Activated B cell treated with CpG ODN at 0.5 μM for 24 hours (primary cell): ENCODE measurements at places on chromosomes 2 and 18. TPM values are rescaled to one million over a fixed set of nuclear protein-coding genes. Genes with fewer than 3 reads are reported as not detected.

DNA sequence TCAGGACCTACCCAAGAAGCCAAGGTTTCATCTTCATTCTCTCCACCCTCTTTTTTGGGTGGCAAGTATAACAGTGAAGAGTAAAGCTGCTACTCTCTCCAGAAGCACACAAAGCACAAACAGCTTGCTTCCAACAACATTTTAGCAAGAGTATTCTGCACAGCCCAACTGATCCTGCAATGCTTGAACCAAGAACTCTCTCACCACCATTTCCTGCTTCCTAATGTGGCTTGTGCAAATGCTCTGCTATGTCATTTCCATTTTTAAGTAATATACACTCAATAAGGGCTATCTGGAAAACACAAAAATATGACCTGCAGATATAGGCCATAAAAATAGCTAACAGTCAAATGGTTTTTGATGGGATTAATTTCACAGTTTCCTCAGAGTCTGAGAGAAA is 24.1 kb upstream of the IHH start:
- peaks cover 13% of the 10 kb centered on the region for H3K4me1 ChIP-seq
- no peak overlapping the region for H3K27ac ChIP-seq
- no peaks in the 10 kb centered on the region for H3K27me3 ChIP-seq
- H3K36me3 ChIP-seq, result peaks cover 10% of the 10 kb centered on the region
- H3K4me3 ChIP-seq, result no peak overlapping the region
- no peak for DNase-seq

DNA sequence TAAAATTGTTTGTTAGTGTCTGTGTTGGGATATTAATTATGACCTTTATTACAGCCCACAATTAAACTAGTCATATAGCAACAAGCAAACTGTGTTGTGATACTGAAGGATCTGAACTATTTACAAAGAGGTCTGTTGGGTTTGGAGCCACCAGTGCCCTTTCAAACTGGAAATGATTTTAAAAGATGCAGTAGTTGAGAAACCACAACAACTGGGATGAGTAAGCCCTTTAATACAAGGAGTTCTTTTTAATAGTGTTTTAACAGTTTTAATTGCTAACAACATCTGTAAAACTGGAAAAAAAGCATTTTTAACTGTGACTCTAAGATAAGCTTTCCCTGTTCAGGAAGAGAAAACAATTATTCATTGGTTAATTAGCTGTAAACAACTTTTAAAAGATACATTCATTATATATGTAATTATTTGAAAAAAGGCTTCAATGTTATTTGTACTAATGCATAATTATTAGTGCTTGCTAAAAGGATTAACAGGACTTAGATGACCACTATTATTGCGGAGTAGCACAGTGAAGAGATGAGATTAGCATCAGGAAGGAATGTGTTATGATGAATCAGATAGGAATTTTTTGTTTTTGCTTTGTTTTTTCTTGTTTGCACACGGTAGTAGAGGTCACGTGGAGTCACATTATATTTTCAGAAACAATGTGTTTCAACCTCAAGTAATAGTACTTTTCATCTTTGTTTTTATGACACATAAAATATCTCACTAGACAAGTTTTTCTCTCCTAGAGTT is 392.7 kb upstream of the FANCL start:
- H3K4me1 ChIP-seq, result no peaks in the 10 kb centered on the region
- H3K36me3 ChIP-seq, result no peaks in the 10 kb centered on the region
- no peak for DNase-seq

DNA sequence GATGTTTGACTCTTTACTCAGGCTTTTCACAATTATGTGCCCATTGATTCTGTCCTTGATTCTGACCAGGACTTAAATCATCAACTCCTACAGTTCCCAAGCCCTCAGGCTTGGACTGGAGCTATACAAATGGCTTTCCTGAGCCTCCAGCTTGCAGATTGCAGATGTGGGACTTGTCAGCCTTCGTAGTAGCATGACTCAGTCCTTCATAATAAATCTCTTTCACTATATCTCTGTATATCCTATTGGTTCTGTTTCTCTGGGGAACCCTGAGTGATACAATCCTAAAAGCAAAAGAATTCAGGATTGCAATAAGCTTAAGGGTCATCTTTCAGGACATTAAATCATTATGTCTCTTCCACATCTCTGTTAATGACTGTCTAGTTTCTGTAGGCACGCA is 356.6 kb downstream of the RIT2 start:
- no peak overlapping the region for H3K4me3 ChIP-seq
- H3K27ac ChIP-seq, result no peak overlapping the region
- H3K4me1 ChIP-seq, result no peaks in the 10 kb centered on the region
- no peak for DNase-seq

HOXD12 gene
- not detected in 2 replicates for total RNA-seq

DYNC2LI1 gene
- 8.9 and 10.4 TPM in 2 replicates for total RNA-seq

G6PC2 gene
- total RNA-seq, result not detected in 2 replicates

DNA sequence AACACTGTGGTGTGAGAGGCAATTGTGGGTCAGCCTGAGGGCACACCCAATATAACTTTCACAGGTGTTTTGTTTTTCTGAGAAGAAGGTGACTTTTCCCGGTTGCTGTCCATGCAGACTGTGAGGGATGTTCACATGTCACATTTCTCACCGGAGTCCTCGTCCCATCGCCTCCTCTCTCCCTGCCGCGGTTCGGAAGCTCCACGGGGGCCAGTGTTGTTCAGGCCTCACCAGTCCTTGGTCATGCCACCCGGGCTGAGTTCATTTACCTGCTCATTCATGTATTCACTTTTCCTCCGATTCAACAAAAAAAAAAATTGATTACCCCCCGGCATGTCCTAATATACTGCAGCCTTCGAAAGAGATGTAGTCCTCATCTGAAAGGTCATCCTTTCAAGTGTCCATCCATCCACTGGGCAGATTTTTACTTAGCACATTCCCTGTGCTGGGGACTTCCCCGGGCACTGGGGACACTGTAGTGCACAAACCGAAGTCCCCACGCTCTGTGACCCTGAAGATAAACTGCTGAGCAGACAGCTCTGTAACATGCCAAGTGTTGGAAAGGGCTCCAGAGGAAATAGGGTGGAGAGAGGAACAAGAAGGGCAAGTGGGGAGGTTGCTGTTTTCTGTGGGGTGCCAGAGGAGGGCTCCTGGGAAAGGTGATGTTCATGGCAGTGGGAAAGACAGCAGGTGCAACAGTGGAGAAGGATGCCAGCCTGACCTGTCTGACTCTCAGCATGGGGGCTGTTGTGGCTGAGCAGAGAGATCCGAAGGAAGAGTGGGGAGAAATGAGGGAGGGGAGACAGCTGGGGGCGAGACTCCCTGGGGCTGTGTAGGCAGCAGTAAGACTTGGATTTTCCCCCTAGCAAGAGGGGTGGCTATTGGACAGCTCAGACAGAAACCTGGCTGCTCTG is 22.4 kb downstream of the LRRFIP1 start:
- no peak overlapping the region for H3K4me3 ChIP-seq
- peaks cover 22% of the 10 kb centered on the region for H3K4me1 ChIP-seq
- peaks cover 14% of the 10 kb centered on the region for H3K27me3 ChIP-seq
- H3K36me3 ChIP-seq, result no peaks in the 10 kb centered on the region
- no peak for DNase-seq

FTCDNL1 gene
- 1.4 and 1.5 TPM in 2 replicates for total RNA-seq

RND3 gene
- total RNA-seq, result not detected in 2 replicates

- no peak overlapping the region for H3K4me3 ChIP-seq
- H3K4me1 ChIP-seq, result no peaks in the 10 kb centered on the region
Observed at GRCh38 chr18:28159055-28159454, 17.9 kb downstream of the CDH2 start.

DSC2 gene
- total RNA-seq, result not detected in 2 replicates

AQP4 gene
- total RNA-seq, result not detected in 2 replicates

DNA sequence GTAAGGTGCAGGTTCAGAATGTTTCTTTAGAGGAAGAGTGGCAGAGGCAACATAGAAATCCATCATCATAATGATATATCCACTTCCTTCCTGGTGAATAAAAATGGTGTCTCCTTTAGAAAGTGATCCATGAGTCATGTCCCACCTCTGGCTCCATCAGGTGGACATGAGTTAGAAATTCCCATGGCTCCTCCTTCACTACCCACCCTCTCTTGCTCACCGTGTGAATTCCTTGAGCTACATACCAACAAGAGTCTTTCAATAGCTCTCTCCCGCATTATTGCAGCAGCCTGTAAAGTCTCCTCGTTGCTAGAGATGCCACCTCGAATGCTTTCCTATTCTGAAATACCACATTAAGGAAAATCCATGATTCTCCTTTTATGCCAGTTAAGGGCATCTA is 317.6 kb downstream of the LNPK start:
- no peaks in the 10 kb centered on the region for H3K4me1 ChIP-seq
- H3K4me3 ChIP-seq, result no peak overlapping the region
- no peak for DNase-seq
- no peak overlapping the region for H3K27ac ChIP-seq
- H3K36me3 ChIP-seq, result no peaks in the 10 kb centered on the region

MROH2A gene
- total RNA-seq, result not detected in 2 replicates

GRCh38 chr2:227713291-227713690 is 4.5 kb downstream of the SLC19A3 start:
- no peak for DNase-seq
- no peak overlapping the region for H3K27ac ChIP-seq
- H3K36me3 ChIP-seq, result no peaks in the 10 kb centered on the region
- H3K4me3 ChIP-seq, result no peak overlapping the region
- H3K27me3 ChIP-seq, result peaks cover 20% of the 10 kb centered on the region

- DNase-seq, result no peak
- peaks cover 24% of the 10 kb centered on the region for H3K36me3 ChIP-seq
- peak overlapping the region; percentile 44 for H3K4me3 ChIP-seq
Observed at GRCh38 chr2:241359481-241360045, 3.5 kb downstream of the FARP2 start.

GRCh38 chr2:68774569-68775271 is 40.1 kb downstream of the ARHGAP25 start:
- H3K4me1 ChIP-seq, result peaks cover 82% of the 10 kb centered on the region
- no peaks in the 10 kb centered on the region for H3K27me3 ChIP-seq
- H3K27ac ChIP-seq, result peak overlapping the region; percentile 96

RBKS gene
- total RNA-seq, result 2.5 and 3.1 TPM in 2 replicates

GRCh38 chr2:28352610-28353195 is 40.0 kb upstream of the FOSL2 start:
- no peak overlapping the region for H3K4me3 ChIP-seq
- H3K27ac ChIP-seq, result no peak overlapping the region
- H3K36me3 ChIP-seq, result no peaks in the 10 kb centered on the region
- no peaks in the 10 kb centered on the region for H3K27me3 ChIP-seq

GRCh38 chr2:3040496-3041140 is 337.0 kb downstream of the EIPR1 start:
- H3K4me1 ChIP-seq, result no peaks in the 10 kb centered on the region
- no peak overlapping the region for H3K4me3 ChIP-seq
- peaks cover 2% of the 10 kb centered on the region for H3K27me3 ChIP-seq
- no peak for DNase-seq
- no peak overlapping the region for H3K27ac ChIP-seq

- peaks cover 74% of the 10 kb centered on the region for H3K4me1 ChIP-seq
- peak overlapping the region; percentile 99 for H3K4me3 ChIP-seq
- H3K27ac ChIP-seq, result peak overlapping the region; percentile 87
Observed at GRCh38 chr18:23453680-23454058, 582 bp downstream of the RIOK3 start.

DNA sequence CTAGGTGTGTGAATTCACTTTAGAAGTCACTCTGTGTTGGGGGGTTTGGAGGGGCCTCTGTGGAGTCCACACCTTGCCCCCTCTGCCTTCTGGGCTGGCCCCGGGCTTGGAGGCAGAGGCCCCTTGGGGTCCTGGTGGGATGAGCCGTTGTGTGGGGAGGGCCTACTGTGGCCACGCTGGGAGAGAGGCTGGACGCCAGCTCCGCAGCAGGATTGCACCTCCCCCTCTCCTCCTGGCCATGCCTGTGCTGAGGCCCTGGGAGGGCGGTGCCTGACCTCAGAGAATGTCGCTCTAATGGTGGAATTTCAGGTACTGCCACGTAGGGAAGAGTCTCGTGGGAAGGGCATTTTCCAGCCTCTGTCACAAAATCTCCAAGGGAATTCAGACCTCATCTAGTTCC is 237.0 kb downstream of the ATAD2B start:
- no peak overlapping the region for H3K4me3 ChIP-seq
- DNase-seq, result no peak
- peaks cover 15% of the 10 kb centered on the region for H3K36me3 ChIP-seq
- no peak overlapping the region for H3K27ac ChIP-seq
